Activated T-helper 17 cell treated with anti-CD3 and anti-CD28 coated beads, Interleukin-2, amount 50 U/mL, for 72 hours (primary cell): ENCODE measurements at places on chromosomes 11 and 22.

DNA sequence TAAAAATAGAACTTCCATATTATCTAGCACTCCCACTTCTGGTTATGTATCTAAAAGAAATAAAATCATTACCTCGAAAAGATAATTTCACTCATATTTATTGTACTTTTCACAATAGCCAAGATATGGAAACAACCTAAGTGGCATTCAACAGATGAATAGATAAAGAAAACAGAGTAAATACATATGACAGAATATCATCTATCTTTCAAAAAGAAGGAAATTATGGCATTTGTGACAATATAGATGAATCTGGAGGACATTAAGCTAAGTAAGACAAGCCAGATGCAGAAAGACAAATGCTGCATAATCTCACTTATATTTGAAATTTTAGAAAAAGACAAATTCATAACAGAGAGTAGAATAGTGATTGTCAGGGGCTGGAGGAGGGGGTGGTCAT is 590.0 kb upstream of the ANO3 start:
- no peak for ATAC-seq

- no peak for ATAC-seq
Observed at GRCh38 chr11:101279728-101280127, 150.1 kb upstream of the PGR start.

- ATAC-seq, result no peak
Observed at GRCh38 chr11:33652930-33653329, 47.7 kb downstream of the C11orf91 start.

GRCh38 chr11:113281052-113281725 is 33.2 kb upstream of the TTC12 start:
- ATAC-seq, result peak; percentile 34

- ATAC-seq, result peak; percentile 46
Observed at GRCh38 chr11:48006301-48006992, 26.1 kb downstream of the PTPRJ start.

DNA sequence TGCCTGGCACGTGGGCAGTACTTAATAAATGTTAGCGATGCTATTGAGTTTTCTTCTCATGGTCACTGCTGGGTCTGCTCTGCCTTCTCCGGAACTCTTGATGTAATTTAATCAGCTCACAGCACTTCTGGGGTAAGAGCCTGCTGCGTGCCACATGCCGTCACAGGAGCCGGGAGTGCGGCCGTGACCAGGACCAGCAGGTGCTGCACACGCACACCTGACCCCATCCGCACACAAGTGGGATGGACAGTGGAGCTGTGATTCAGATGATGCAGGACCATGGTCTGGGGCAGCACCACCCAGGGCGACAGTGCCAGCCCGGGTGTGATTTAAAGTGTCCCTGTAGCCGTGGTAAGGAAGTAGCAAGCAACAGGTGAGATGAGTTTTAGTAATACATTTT is 61.2 kb downstream of the TBC1D22A start:
- ATAC-seq, result no peak

GRCh38 chr11:106061954-106062949 is 14.9 kb downstream of the KBTBD3 start:
- peak; percentile 78 for ATAC-seq

- no peak for ATAC-seq
Observed at GRCh38 chr11:41201156-41201555, 258.3 kb downstream of the LRRC4C start.

DNA sequence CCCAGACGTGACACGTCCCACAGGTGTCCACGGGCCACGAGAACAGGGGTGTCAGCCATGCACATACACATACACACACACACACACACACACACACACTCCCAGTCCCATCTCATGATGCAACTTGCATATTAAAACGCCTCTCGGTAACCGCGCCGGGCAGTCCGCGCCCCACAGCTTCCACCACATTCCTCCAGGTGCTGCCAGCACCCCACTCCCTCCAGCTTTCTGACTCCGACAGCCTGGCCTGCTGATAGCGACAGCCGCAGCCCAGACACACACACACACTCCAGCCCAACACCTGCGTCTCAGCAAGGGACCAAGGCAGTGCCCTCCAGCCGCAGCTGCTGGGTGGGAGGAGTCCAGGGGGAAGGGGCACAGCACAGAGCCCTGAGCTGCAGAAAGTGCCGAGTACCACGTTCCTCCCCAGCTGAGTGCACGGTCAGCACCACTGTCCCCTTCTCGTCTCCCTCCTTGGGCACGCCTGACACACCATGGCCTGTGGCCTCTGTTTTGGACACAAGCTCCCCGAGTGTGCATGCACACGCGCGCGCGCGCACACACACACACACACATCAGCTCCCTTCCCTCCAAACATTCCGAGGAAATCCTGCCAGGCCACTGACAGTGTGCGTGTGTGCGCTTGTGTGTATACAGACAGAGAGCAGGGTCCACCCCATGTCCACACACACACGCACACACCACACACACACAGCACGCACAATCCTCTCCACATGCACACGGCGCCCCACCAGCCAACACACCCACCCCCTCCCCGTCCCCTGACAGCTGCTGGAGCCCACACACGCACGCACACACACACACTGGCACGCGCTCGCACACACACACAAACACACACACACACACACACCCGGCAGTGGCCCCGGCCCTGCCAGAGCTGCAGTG is 1.2 kb downstream of the ELFN2 start:
- ATAC-seq, result no peak
